Foreskin keratinocyte (primary cell): ENCODE measurements at places on chromosomes 12 and 14.

DNA sequence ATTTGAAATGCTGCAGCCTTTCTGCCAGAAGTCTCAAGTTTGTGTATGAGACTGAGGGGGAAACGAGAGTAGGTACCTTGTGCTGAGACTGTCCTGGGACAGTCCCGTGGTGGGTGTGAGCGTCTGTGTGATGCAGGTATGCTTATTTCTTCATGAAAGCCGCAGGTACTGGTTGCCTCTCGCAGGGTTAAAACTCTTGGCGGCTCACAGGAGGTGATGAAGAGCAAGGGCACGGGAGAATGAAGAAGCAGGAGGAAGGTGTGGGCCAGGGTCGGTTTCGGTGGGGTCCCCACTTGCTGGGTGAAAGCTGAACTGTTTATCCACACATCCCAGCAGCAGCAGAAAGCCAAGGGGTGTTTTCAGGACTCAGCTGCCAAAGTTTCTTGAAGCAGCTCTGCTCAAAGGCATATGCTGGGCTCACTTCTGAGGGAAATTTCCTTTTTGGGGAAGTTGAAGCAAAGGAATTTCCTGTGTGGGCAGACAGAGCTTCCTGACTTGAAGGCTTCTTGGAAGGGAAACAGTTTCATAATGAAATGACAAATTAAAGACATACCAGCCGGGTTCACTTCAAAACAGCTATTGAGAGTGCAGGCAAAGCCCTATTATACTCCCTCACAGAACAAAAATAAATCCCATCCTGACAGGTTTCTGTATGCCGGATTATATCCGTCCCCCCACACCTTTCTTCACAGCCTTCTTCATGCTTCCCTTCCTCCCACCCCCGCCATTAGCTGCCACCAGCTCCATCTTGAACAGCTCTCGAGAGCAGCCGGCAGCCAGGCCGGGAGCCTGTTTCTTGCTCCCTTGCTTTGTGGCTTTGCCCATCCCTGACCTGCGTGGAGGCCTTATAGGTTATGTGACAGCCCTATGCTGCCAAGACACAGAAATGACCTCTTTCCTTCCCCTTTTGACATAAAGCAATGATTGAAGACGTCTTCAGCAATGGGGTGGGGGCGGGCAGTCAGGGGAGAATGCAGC, 116.6 kb downstream of the ETV6 start:
- no peak for DNase-seq

DNA sequence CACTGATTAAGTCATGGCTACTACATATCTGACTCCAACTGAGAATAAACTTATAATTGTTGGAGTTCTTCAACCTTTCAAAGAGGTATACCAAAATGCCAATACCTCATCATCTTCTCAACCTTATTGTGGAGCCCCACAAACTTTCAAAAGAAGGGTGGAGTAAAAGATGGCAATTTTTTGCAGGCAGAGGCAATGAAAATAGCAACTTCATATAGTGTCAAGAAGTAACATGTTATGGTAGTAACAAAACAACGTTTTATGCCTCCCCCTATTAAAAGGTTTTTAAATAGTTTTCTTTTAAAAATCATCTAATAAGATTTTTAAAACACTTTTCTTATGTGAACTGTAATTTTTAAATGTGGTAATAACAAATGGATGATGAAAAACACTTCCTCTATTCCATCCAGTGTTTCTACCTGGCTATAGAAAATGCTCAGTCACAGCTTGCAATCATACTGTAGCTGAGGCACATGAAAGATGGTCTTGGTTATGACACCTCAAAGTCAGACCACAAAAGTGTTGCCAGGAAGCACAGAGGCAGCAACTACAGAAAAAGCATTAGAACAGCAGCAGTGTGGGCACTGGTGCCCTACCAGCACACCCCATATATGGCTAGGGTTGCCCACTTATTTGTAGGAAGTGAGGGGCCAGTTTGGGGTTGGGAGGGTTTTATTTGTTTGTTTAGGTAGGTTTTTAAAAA, 7.0 kb downstream of the PPP1R12A start:
- peak; percentile 4 for DNase-seq

GRCh38 chr12:82728710-82729109, 42.0 kb downstream of the TMTC2 start:
- no peak for DNase-seq

DNA sequence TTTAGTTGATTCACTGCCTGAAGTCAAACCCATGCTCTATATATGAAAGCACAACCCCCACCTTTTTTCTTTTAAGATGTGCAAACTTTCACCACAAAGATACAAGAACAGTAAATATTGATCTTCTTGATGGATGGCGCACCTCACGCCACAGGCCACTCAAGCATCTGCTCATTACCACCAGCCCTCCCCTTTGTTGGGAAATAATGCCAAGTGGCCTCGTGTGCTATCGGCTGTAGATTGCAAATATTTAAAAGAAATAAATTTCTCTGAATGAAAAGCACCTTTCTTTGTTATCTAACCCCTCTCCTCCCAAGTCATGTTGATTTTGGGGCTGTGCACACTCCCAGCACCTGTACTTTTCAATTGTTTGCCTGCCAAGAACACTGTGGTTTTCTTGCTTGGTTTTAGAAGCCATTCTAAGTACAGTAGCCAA, 122.7 kb downstream of the C12orf42 start:
- no peak for DNase-seq

DNA sequence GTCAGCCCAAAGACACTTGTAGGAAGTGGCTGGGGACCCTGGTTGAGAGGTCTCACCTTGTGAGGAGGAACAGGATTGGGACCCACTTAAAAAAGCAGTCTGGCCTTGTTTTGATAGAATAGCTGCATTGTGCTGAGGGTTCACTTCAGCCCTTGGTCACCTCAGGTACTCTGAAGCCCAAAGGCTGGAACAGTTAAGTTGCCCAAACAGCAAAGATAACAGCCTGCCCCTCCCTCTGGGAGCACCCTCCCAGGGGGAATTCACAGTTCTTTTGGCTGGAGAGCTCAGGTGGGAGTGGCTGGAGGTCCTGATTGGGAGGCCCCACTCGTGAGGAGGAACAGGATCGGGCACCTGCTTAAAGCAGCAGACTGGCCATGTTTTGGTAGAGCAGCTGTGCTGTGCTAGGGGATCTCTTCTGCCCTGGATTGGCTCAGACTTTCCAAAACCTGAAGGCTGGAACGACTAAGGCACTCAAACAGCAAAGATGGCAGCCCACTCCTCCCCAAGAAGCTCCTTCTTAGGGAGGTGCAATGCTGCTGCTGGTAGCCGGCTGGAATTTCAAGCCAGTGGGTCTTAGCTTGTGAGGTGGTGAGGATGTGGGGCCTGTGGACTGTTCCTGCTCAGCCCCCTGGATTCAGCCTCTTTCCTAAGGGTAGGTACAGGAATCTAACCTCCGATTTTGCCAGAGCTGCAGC, 143.8 kb upstream of the SLC38A2 start:
- no peak for DNase-seq

GRCh38 chr12:62758216-62758615, 176.7 kb downstream of the PPM1H start:
- DNase-seq: no peak

DNA sequence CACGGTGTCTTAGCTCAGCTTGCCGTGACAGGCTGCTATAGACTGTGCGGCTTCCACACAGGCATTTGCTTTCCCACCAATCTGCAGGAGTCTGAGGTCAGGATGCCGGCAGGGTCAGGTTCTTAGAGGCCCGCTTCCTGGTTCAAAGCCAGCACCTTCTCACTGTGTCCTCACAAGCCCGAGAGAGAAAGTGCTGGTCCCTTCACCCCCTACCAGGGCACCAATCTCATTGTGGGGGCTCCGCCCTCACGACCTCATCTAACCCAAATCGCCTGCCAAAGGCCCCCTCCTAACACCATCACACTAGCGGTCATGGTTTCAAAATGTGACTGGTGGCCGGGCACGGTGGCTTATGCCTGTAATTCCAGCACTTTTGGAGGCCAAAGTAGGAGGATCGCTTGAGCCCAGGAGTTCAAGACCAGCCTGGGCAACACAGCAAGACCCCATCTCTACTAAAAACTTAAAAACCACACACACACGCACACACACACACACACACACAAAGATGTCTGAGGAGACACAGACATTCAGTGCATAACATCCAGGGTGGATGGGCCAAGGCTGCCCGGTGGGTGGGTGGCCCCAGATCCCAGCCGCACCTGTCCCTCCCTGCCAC, 26.8 kb downstream of the MMP17 start:
- DNase-seq: no peak

- no peak for DNase-seq
Measured at GRCh38 chr12:105443802-105444652, 113.5 kb downstream of the C12orf75 start.

- no peak for DNase-seq
Measured at GRCh38 chr12:132634411-132634990, 15.9 kb downstream of the P2RX2 start.

GRCh38 chr12:13085968-13086686, 17.3 kb downstream of the GSG1 start:
- DNase-seq: no peak

DNA sequence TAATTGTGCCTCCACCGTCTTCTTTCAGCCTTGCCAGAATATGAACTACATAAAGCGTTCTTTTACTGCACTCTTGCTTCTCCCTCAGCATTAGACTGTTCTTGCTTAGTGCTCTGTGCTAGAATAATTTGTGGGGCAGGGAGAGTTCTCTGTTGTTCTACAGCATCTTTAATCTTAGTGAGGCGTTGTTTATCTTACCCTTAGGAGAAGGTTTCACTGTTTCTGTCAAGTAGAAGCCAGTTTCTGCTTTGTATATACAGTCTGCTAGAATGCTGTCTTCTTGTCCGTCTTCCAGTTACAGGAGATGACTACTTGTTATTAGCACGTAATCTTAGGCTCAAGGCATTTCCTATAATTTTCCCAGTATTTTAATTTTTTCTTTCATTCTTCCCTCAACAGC, 458.0 kb downstream of the FLRT2 start:
- no peak for DNase-seq

DNA sequence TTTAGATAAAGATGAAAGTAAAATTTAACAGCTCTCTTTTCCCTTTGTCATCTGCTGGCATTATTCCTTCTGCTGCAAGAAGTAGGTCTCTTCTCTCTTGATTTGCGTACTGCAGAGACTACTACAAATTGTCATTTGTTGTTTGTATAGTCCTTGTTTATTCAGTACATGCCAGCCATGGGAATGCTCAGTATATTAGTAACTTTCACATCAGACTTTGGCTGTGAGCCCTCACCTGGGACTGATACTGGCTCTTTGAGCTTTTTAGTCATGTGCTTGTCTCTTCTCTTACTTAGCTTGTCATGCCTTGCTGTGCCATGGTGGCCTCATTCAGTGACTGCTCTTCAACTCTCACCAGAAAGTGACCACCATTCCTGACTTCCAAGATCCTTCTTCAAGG, 169.8 kb downstream of the PRKCH start:
- no peak for DNase-seq

GRCh38 chr14:20620798-20621478, 20.6 kb downstream of the OR6S1 start:
- no peak for DNase-seq

DNA sequence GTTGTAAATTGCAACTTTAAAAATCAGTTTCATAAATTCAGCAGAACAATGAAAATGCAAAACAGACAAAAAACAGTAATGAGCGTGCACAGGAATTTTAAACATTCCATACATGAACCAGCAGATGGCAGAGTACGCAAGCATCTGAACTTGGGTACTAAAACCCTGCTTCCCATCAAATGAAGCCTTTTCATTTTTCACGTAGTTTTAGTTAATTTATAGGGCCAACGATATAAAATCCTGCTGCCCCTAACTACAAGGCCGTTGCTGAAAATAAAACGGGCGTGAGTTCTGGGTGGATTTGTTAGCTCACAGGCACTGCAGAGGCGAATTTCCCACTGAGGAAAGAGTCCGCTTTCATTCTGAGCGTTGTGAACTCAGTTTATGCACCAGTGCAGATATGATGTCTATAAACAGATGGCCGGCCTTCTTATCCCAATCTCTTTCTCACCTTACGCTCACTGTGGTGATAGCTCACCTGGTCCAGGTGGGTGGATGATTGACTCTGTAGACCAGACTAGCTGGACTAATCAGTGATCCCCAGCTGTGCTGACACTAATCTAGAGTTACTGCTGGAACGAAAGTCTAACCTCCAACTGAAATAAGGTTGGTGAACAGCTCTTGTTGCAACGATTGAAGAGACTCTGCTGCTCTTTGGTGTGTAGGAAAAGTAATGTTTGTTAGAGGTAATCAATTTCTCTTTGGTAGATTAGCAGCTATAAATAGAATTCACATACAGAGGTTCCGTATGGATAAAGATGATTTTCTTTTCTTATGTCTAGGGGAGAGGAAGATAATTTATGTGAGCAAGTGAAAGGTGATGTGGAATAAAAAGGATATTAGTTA, 89.2 kb downstream of the PDZRN4 start:
- no peak for DNase-seq

DNA sequence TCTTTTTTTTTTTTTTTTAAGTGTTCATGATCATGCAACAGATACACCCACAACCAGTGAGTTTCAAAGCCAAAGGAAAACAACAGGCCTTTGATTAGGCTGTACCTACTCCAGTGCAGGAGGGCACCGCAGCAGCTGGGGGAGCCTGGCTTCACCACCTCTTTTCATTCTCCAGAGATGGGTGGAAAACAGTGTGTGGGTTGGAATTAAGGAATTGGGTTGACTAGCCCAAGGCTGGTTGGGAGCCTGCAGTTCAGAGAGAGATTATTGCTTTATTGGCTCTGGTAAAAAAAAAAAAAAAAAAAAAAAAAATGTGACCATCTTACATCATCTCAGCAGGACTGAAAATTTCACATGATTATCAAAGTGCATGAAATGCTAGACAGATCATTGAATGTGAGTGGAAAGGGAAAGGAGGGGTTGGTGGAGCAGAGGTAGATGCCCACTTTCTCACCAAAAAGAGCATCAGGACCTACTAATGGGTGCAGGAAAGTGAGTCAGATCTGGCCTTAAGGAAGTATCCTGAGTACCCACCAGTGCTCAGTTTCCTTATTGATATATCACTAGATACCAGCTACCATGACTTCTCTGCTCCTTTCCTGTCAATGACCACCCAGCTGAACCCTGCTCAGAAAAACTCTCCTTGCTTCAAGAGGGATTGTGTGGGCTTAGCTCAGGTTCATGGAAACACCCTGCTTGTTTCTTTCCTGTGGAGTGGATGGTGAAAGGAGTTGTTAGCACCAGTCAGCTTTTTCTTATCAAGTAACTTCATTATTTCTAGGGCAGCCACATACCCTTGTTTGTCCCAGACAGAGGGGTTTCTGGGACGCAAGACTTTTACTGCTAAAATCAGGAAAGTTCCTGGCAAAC, 54.8 kb upstream of the DYRK2 start:
- no peak for DNase-seq

DNA sequence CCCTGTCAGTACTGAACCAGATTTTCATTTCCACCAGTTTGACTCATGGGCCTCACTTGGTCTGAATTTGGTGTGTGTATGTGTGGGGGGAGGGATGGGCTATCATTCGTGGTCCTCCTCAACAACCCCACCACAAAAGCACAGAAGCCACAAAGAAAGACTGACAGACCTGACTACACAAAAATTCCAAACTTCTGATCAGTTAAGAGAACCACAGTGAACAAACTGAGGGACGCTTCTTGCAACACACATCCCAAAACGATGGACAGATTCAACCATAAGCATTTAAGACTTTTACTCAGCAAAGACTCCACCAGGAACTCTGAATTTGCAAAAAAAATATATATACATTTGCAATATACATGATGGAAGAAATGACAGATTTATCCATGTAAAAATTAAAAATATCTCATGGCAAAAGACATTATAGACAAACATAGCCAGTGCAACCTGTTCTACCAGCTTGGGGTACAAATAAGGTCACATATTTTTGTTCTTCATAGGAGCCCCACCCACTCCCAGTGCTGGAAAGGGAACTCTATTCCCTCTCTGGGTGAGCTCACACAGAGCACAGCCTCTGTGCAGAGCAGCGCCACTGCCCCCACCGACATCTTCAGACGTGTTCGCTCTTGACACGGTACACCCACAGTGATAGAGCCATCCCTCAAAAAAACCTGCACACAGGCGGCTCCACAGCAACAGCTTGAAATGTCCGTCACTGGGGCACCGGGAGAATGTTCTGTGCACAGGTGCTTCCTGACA, 49.7 kb downstream of the JAG2 start:
- peak; percentile 61 for DNase-seq
